ENCODE measurements at places on chromosomes 7 and 10.

GRCh38 chr7:13037216-13037615 lies 349.8 kb downstream of the ARL4A start:
- DNase-seq: no peak

- no peak for DNase-seq
Observed at GRCh38 chr7:128017862-128018845, 13.1 kb downstream of the LRRC4 start.

DNA sequence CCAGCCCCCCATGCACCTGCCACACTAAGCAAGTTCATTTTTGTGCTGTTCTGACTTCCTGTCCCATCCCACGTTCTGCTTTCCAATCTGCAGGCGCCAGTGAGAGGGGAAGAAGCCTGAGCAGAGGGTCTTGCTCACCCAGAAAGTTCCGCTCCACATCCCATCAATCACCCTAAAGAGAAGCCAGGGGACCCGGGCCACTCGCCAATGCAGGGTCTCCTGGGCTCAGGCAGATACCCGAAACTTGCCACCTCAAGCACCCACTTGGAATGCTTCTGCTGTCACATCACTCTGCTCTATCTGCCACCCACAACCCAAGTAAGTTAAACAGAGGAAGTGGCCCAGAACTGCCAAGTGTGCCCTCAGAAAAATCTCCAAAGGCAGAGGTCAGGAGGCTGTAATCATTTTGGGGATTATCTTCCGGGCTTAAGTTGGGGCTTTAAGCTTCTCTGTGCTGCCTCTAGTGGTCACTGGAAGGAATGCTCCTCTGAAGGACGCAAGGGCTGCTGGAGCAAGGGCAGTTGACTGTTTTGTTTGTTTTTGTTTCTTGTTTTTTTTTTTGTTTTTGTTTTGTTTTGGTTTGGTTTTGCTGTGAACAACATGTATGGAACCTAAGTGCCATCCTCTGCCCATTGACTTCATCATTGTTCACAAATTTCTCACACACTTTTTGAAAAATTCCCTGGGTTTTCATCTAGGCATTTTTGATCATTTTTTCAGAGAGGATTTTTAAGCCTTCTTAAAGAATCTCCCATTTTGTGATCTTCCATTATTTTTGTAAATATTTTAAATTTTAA lies 25.5 kb downstream of the PRR15 start:
- DNase-seq: no peak

- peak; percentile 83 for DNase-seq
Observed at GRCh38 chr7:143381427-143382125, 431 bp downstream of the ZYX start.

DNA sequence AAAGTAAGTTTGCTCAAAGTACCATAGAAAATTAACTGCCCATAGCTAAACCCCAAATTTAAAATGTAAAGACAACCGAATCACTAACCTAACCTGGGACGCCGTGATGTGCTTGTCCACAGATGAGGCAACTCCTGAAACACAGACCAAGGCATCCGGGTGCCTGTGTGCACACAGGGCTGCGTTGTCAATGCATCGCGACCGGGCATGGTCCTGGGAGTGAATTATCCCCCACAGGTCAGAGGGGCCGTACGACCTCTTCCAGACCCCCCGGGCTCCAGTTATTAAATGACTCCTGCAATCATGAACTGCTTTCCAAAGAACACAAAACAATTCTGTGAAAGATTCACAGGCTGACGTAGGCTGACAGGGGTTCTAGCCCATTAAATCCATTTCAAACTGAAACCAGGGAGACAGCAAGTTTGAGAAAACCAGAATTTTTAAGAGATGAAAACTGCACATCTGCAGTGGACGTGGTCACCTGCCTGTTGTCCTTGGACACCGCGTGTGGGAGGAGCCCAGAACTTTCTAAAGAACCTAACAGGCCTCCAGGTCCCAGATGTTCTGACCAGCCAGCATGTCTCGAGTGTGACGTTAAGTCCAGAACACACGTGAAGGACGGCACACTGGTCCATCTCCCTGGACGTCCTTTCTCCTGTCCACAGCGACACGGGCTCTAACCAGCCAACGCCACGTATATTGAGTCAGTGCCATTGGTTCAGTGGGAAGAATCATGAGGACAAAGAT lies 297.8 kb downstream of the DNAJB6 start:
- peak; percentile 31 for DNase-seq

GRCh38 chr10:121862649-121863048 lies 65.2 kb downstream of the ATE1 start:
- no peak for DNase-seq

- DNase-seq: no peak
Observed at GRCh38 chr10:55277549-55277948, 476.5 kb upstream of the PCDH15 start.

GRCh38 chr10:49592726-49593563 lies 17.2 kb upstream of the SLC18A3 start:
- no peak for DNase-seq

- DNase-seq: no peak
Observed at GRCh38 chr7:28840592-28840995, 117.5 kb downstream of the TRIL start.

DNA sequence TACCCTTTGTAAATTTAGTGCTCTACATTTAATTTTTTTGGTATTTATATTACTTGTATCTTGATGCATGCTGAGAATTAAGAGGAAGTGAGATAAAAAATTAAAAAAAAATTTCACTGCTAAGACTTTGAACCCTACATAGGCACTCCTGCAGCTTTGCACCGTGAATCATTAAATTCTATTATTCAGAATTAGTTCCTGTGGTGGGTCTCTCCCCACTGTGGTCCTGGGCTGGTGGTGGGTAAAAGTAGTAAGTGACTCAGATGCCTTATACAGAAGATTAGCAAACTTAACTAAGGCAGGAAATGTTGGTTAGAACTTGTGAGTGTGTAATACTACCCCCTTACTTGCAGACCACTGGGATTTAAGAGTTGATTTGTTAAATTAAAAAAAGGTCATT lies 72.6 kb downstream of the AP3M1 start:
- no peak for DNase-seq

- DNase-seq: no peak
Observed at GRCh38 chr10:60817398-60817805, 39.1 kb downstream of the CDK1 start.

DNA sequence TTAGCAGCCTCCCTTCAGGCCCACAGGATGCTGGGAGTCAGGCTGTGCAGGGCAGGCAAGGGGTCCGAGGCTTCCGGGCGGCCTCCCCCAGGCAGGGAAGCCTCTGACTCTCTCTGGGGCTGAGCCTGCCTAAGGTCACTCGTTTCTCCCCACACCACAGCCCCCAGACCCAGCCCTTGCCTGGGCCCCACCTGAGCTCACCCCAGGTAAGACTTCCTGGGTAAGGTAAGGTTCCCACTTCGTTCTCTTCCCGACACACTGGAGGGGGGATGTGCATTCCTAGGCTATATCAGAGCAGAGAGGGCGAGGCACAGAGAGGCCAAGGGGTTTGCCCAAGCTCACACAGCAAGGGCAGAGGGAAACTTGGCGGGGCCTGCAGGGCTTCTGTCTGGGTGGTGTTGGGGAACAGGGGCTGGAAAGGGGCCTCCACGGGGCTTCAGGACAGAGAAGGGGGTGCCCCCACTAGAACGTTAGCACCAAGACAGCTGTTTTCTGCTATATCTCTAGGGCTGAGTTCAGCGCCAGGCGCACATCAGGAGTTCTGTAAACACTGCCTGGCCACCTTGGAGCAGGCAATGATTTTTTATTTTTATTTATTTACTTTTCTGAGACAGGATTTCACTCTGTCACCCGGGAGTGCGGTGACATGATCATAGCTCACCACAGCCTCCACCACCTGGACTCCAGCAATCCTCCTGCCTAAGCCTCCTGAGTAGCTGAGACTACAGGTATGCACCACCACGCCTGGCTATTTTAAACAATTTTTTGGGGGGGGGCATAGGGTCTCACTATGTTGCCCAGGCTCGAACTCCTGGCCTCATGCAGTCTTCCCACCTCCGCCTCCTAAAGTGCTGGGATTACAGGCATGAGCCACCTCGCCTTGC lies 24.9 kb upstream of the PDGFA start:
- no peak for DNase-seq
